NCI-H526 (cell line): ENCODE measurements at places on chromosomes 5 and 9.

DNA sequence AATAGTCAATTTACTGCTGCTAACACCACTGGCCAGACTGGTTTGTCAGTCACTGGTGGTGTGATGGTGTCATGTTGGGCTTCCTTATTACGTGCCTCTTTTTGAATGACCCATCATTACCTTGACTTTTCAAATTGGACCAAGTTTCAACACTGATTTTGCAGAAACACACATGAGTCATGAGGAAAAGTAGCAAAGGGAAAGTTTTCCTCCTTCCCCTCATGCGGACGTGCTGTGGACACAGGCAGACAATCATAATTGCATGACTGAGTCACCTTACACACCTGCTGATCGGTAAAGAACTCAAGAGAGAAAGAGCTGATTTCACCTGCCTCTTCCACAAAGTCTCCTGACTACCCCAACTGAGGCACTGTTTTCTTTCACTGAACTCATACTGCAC lies 324.5 kb downstream of the ARRDC3 start:
- no peak for DNase-seq

DNA sequence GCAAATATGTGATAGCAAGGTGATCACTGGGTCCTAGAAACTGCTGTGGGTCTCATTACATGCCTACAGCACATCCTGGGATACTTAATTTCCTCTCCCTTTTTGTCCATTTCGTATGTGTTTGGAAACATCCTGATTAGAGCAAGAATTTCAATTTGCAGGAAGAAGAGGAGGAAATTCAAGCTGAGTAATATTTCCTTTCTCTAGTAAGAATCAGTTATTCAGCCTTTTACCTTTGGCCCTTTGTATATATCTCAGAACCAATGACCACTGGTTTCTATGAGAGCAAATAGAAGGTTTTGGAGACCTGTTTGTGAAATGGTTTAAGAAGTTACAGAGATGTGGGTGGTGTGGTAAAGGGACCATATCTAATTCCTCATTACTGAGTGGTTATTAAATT lies 171.6 kb downstream of the RMI1 start:
- DNase-seq, result no peak

GRCh38 chr5:163659568-163659902 lies 154.1 kb downstream of the MAT2B start:
- DNase-seq, result no peak

DNA sequence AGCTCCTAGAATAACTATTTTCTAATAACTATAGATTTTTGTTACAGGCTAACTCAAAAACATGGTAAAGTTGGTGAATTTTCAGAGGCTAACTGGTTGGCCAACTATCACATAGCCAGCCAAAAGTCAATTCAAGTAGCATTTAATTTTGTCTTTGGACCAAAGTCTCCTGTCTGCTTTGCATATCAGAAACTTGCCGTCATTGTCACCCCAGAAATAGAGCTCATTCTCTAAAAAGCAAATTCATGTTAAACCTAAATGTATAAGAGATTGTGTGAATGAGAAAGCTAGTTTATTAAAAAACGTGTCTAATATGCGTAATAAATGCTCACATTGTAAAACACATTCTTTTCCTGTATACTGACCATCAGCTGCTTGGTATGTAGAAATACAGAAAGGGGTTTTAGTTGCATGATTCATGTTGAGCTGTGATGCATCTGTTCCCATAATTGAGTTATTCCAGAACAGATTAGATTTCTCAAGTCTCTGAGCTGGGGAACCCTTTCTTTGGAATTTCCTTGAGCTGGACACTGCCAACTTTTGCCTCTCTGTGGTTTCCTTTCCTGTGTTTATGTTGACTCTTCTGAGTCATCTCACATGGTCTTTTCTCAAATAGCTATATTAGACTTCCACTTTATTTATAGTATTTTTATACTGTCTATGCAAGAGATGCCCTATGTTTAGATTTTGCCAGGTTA lies 7.3 kb downstream of the SRFBP1 start:
- no peak for DNase-seq

GRCh38 chr5:14674983-14675854 lies 10.7 kb downstream of the OTULIN start:
- no peak for DNase-seq

- DNase-seq, result no peak
Observed at GRCh38 chr5:50984640-50985039, 318.2 kb downstream of the PARP8 start.

DNA sequence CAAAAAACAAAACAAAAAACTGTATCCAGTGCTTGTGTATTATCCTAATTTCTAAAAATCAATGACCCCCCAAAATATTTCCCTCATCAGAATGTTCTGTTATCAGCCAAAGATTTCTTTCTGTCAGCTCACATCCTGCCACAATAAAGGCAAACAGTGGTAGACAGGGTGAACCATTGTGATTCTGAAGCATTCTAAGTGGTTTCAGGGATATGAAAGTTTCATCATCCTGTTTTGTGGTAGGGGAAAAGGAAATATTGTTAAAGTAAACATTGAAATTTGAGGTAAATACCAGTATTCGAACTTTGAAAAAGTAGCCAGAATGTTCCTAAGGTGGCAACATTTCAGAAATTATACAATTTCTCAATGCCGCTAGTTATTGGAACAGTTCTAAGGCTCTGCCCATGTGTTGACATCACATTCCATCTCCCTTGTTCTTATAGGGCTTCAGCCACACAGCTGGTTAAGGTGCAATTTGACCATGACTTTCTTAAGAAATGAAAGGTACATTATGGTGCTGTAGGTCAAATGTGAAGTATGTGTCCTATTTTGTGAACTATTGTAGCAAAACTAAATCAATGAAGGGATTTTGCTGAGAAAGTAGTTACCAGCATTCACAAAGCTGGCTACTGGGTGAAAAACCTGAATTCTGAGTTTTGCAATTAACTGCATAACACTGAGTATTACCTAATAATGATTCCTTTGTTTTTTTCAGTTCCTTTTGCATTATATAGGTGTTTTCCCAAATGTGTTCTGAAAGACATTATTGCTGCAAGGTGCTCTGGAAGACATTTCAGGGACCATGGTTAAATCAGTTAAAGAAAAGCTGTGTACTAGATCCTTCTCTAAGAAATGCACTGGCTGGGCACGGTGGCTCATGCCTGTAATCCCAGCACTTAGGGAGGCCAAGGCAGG lies 107.6 kb upstream of the RASGRF2 start:
- DNase-seq, result no peak

GRCh38 chr9:111151537-111151936 lies 113.3 kb upstream of the LPAR1 start:
- peak; percentile 7 for DNase-seq

- DNase-seq, result no peak
Observed at GRCh38 chr5:74055486-74056106, 429.6 kb downstream of the ARHGEF28 start.

GRCh38 chr9:123368023-123368422 lies 12.0 kb downstream of the CRB2 start:
- no peak for DNase-seq

DNA sequence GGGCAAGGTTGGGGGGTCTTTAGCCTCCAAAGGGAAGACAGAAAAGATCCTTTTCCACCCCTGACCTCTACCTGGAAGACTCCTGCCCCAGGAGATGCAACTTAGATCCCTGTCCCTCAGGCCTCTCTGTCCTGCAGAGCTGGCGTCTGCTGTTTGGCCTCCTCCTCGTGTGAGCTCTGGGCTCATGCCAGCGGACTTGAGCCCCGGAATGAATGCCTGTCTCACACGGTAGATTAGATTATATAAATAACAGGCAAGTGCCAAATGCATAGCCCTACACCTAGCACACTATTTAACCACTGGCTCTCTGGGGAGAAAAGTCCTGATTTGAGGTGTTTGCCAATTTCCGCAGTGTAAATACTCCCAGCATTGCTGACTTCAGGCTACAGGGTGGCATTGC lies 1.4 kb upstream of the WNK2 start:
- no peak for DNase-seq

GRCh38 chr9:134571946-134572917 lies 69.4 kb upstream of the COL5A1 start:
- DNase-seq, result no peak

GRCh38 chr5:448766-449090 lies 5.8 kb downstream of the EXOC3 start:
- no peak for DNase-seq

- no peak for DNase-seq
Observed at GRCh38 chr5:40497573-40497972, 182.1 kb upstream of the PTGER4 start.

GRCh38 chr5:21688655-21689054 lies 1164.5 kb downstream of the CDH12 start:
- no peak for DNase-seq

GRCh38 chr9:84397151-84397728 lies 56.7 kb upstream of the SLC28A3 start:
- peak; percentile 76 for DNase-seq

- no peak for DNase-seq
Observed at GRCh38 chr9:93116072-93116961, 17.7 kb downstream of the NINJ1 start.

DNA sequence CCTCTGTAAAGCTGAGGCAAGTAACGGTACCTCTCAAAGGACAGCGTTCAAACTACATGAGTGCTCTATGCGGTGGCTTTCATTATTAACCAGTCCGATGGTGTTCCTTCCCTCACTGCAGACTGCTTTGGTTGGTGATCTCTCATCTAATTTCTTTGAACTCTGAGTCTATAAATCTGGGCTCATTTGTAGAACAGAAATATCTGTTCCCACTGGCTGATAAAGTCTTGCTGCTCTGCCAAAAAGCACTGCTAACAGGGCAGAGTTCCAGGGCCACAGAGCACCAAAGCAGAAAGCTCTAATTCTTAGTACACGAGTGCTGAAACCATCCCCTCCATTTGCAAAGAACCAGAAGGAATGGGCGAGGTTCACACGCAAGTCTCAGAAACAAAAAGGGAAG lies 81.9 kb downstream of the MED27 start:
- DNase-seq, result no peak

DNA sequence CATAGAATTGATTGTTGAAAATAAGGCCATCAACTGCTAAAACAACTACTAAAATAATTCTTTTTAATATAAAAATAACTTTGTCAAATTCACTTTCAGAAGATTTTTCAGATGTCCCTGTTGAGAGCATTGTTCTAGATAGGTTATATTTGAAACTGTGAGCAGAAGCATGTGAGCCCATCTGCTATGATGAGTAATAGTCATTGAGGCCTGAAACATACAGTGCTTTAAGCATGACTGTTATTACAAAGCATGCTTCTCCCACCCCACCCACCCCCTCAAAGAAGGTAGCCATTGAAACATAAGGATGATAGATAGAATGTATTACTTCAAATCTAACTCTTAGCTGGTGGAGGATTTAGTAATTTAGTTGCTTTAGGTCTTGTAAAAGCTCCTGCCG lies 86.0 kb downstream of the UHRF2 start:
- no peak for DNase-seq

DNA sequence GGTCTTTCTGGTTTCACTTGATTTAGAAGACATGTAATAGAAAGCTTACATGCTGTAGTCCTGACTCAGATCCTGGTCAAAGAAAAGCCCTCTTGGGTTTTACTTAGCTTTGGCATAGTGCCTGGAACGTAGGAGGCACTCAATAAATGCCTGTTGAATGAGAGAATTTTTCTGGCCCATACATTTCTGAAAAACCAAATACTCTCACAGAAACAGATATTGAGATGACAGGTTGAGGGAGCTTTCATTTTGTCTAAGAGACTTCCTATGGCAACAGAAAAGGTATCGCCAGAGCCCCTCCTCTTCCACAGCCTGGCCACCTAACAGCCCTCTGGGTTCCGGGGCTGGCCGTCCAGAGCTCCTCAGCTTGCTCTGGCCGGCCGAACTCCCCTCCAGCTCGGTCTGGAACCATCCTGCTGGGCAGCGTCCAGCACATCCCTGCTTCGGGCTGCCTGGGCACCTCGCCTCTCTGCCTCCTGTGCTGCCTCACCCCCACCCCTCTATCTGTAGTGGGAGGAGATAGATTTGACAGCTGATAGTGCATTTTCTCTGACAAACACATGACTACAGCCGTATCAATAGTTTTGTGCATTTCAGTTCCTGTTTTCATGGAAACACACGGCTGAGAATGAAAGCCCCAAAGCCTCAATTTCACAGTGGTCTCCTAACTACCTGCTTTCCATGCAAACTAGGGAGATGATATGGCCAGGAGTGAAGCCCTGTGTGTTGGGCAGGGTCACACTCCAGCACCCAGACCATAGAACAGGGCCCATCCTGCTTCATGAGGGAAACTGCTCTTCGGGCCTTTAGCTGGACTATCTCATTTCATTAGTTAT lies 1.1 kb downstream of the IL4 start:
- no peak for DNase-seq

GRCh38 chr5:151661968-151662732 lies 24.6 kb downstream of the SPARC start:
- DNase-seq, result peak; percentile 41

DNA sequence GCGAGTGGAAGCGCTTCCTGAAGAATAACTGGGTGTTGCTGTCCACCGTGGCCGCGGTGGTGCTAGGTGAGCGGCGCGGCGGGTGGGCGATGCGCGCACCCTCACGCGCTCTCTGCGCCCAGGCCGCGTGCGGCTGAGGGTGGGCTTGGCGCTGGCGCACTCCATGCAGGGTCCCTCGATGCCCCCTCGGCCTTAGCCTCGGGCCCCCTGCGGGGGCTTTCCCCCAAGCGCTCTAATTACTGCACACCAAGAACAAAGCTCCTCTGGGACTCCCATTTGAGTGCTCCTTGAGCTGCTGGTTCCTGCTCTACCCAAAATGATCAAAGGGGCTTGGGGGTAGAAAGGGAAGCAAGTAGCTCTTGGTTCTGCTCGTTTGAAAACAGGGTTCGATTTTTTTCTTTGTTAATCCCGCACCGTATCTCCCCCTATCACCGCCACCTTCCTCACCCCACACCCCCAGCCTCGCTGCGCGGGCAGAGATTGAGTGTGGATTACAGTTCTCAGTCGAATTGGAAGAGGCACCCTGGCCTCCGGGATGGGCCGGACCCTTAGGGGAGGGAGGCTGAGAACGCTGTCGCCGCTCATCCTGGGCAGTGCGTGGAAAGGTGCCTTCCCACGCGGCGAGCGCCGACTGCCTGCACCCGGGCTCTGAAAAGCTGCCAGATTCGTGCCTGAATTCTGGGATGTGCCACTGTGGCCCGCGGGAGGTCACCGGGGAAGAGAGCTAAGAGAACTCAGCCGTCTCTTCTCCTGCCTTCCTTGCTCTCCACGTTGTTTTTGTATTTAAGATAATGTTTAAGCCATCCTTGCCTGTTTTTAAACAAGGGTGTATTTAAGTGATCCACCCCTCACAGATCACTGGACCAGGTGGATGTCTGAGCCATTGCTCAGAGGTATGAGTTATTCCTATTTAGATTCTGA lies 697 bp downstream of the SLC1A1 start:
- DNase-seq, result peak; percentile 36

DNA sequence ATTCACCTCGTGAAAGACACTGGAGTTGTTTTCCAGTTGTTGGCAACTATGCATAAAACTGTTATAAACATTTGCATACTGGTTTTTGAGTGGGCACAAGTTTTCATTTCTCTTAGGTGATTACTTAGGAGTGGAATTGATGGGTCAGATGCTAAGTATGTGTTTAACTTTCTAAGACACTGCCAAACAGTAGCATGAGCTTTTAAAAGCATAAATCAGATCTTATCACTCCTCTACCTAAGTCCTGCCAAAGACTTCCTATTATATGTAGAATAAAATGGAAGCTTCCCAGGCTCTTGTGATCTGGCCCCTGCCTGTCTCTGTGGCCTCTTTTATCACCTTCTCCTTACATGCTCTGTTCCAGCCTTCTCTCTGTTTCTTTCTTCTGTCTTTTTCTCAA lies 72.6 kb downstream of the SH3RF2 start:
- no peak for DNase-seq
